ENCODE measurements at places on chromosomes 16 and 17.
A peak's percentile ranks its signal among the peaks of the same experiment; 100 is the strongest.

DNA sequence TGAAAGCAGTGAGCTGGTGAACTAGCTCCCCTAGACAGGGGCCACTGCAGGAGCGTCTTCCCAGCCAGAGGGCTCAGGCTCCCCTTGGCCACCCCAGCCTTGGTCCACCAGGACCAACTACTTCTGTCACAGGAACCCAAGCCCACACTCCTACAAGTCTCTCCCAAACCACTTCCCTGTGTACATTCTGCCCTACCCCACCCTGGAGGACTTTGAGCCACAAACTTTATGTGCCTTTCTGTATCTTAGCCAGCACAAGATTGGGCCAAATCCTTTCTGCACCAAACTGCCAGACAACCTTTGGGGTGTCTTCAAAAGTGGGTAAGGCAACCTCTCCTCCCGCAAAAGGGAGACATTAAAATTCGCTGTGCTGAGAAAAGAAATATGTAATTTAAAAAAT lies 31.6 kb downstream of the EFCAB5 start:
- DNase-seq = no peak

- DNase-seq = no peak
These were observed 139.4 kb upstream of the TBX2 start for GRCh38 chr17:61260071-61260797.

GRCh38 chr16:6947291-6947690 lies 385.4 kb upstream of the RBFOX1 start:
- no peak for DNase-seq

- DNase-seq = no peak
These were observed 1.6 kb upstream of the CIBAR2 start for GRCh38 chr16:85113913-85114312.

- no peak for DNase-seq
These were observed 206.1 kb downstream of the HAPSTR1 start for GRCh38 chr16:9297437-9298113.

GRCh38 chr17:60545465-60546191 lies 19.6 kb upstream of the APPBP2 start:
- no peak for DNase-seq

DNA sequence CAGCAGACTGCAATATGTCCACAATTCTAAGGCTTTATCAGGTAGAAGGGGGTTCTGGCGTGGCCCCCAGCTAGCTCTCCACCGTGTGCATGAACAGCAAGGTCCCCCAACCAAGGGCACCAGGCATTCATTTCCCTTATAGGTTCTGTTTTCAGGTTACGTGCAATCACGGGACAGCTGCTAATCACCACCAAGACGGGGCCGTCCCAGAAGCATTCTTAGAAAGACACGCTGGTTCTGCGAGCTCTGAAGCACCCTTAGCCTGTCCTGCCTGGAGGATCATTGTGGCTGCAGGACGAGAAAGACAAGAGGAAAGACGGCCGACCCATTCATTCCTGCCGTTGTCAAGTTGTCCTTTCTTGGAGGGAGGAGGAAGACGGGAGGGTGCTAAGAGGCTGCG lies 302.9 kb downstream of the SOX9 start:
- no peak for DNase-seq

DNA sequence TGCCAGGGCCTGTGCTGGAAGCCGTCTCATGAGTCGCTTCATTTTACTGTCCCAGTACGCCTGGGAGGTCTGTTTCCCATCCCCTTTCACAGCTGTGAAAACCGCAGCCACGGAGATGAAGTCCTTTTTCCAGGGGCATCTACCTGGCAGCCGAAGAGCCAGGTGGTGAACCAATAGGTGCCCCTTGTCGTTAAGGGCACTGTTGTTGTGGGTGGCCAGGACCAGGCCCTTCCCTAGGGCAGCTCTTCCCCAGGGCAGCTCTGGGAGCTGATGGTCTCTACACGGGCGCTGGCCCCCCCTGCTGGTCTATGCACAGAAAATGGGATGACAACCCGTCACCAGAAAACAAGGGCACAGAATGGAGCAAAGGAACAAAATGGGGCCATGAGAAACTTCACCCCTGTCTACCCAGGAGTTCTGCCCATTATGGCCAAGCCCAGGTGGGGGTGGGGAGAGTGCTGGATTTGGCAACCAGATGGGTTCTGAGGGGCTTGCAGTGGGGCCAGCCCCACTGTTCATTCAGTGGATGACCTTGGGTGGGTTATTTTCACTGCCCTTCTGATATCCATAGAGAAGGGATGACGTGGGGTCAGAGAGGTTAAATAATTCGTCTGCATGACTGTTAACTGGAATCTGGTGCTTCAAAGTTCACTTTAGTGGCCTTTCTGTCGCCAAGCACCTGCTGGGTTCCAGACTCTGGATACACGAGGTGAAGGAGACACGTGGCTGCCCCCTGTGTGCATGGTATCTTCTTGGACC lies 11.5 kb downstream of the RMI2 start:
- no peak for DNase-seq

DNA sequence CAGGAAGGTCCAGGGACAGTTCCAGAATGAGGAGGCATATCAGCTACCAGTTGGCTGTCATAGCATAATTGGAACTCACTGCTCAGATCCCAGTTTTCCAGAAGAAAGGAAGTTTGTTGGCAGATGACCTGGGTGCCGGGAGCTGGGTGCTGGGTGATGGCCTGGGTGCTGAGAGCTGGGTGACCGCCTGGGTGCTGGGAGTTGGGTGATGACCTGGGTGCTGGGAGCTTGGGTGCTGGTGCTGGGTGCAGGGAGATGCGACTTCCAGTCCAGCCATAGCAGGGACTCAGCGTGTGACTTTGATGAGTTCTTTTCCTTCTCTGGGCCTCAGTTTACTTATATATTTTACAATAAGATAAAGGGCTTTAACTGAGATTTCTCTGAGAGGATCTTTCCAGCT lies 18.0 kb downstream of the WSCD1 start:
- DNase-seq = no peak

DNA sequence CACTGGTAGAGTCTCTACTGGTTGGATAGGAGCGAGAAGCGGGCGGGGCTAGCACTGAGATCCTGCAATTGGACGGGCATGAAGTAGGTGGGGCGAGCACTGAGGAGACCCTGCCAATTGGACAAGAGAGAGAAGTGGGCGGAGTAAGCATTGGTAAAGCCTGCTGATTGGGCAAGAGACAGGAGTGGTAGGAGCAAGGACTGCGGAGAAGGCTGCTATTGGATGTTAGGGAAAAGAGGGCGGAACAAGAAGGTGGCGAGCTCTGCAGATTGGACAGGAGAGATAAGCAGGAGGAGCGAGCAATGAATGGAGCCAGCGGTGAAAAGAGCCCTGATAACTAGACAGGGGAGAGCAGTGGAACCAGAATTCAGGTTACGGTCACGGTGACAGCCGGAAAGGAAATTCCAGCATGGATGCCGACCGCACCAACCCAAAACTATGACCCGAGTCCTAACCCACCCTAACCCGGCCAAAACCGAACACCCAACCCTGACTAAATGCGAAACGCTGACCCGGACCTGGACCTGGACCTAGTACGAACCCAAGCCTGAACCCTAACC lies 4.8 kb downstream of the SCGB1C2 start:
- DNase-seq = no peak

GRCh38 chr16:78099271-78100111 lies at the start of gene WWOX:
Gene WWOX (plus strand): TSS chr16:78099654.
- peak; percentile 89 for DNase-seq

DNA sequence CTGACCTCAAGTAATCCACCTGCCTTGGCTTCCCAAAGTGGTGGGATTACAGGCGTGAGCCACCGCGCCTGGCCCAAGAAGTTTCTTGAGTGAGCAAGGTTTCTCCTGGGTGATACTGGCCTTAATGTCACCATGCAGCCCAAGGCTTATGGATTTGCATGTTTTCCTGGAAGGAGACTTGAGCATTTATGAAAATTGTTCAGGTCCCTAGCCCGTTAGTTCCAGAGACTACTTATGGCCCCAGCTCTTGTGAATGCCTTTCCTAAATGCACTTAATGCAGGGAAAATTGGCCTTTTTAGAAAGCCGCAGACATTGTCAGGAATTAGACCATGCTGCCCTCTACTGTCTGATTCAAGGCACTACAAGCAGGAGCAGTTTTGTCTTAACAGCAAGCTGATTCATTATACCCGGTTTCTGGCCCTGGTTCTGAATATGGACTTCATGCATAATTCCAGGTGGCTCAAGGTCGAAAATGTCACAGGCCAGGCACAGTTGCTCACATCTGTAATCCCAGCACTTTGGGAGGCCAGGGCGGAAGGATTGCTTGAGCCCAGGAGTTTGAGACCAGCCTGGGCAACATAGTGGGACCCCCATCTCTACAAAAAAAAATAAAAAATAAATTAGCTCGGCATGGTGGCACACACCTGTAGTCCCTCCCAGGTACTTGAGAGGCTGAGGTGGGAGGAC lies 91.3 kb downstream of the SNX29 start:
- DNase-seq = no peak
